ENCODE measurements at places on chromosomes 3 and 15. TPM values are rescaled to one million over a fixed set of nuclear protein-coding genes. Genes with fewer than 3 reads are reported as not detected.
A peak's percentile ranks its signal among the peaks of the same experiment; 100 is the strongest.

- DNase-seq = no peak
- no peak overlapping the region for H3K27ac ChIP-seq
- H3K4me1 ChIP-seq = peaks cover 21% of the 10 kb centered on the region
- H3K36me3 ChIP-seq = no peaks in the 10 kb centered on the region
These were observed 31.3 kb upstream of the SPTBN5 start for GRCh38 chr15:41925086-41925608.

DNA sequence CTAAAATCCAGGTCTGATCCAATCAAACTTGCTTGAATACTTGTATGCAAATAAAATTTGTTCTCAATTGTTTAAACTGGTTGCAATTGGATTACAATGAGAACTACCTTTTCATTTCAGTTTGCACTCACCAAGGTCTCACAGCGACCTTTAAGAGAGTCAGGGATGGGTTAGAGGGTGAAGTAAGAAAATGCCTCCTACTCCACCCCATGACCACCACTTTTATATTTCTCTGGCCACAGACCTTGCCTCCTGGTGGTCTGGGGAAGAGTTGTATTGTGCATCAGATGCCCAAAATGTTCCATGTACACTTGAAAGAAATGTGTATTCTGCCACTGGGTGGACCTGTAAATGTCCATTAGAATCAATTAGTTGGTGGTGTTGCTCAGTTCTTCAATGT lies 16.4 kb upstream of the THSD4 start:
- H3K4me3 ChIP-seq = no peak overlapping the region
- H3K27me3 ChIP-seq = no peaks in the 10 kb centered on the region
- H3K4me1 ChIP-seq = peaks cover 26% of the 10 kb centered on the region
- no peaks in the 10 kb centered on the region for H3K36me3 ChIP-seq

- H3K36me3 ChIP-seq = no peaks in the 10 kb centered on the region
- H3K4me3 ChIP-seq = no peak overlapping the region
- H3K27me3 ChIP-seq = 0 out of 2 replicates have a peak, but pooled peaks cover 3% of the 10 kb centered on the region
- H3K27ac ChIP-seq = no peak overlapping the region
- H3K4me1 ChIP-seq = no peaks in the 10 kb centered on the region
These were observed 2.1 kb upstream of the ALDH1A3 start for GRCh38 chr15:100877551-100877950.

DNA sequence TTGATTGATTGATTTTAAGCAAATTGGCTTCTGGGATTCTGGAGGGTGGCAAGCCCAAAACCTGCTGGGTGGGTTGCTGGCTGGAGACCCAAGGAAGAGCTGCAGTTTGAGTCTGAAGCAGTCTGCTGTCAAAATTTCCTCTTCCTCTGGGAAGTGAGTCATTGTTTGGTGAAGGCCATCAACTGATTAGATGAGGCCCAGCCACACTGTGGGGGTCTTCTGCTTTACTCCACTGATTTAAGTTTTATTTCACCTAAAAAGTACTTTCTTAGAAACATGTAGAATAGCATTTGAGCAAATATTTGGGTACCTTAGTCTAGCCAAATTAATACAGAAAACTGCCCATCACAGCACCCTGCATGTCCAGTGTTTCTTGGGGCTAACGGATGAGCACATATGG lies 33.8 kb downstream of the FAH start:
- H3K4me1 ChIP-seq = peaks cover 12% of the 10 kb centered on the region
- H3K27ac ChIP-seq = no peak overlapping the region
- H3K36me3 ChIP-seq = no peaks in the 10 kb centered on the region
- DNase-seq = no peak

- H3K4me3 ChIP-seq = no peak overlapping the region
- peak; percentile 23 for DNase-seq
- peaks cover 7% of the 10 kb centered on the region for H3K4me1 ChIP-seq
- H3K27me3 ChIP-seq = no peaks in the 10 kb centered on the region
These were observed 34.7 kb upstream of the ZPLD1 start for GRCh38 chr3:102400142-102400541.

- H3K36me3 ChIP-seq = no peaks in the 10 kb centered on the region
- DNase-seq = no peak
These were observed 21.0 kb upstream of the FNDC3B start for GRCh38 chr3:172018364-172018763.

- no peaks in the 10 kb centered on the region for H3K36me3 ChIP-seq
- H3K27me3 ChIP-seq = no peaks in the 10 kb centered on the region
- peak overlapping the region; percentile 74 for H3K27ac ChIP-seq
- DNase-seq = peak; percentile 76
These were observed 911 bp downstream of the RFTN1 start for GRCh38 chr3:16512435-16513140.

- DNase-seq = no peak
- H3K36me3 ChIP-seq = no peaks in the 10 kb centered on the region
- no peak overlapping the region for H3K4me3 ChIP-seq
- H3K4me1 ChIP-seq = no peaks in the 10 kb centered on the region
These were observed 147.4 kb downstream of the CHST2 start for GRCh38 chr3:143266927-143267326.

The SPESP1 gene
- 3.4 TPM for total RNA-seq

The CLDN1 gene
- total RNA-seq = 0.32 TPM

The CPB1 gene
- total RNA-seq = not detected

The UTS2B gene
- 0.22 TPM for total RNA-seq

The NR1I2 gene
- not detected for total RNA-seq
